Right renal cortex interstitium (tissue), 3 donors: ENCODE measurements at places on chromosomes 6 and 20. TPM values are rescaled to one million over a fixed set of nuclear protein-coding genes. Genes with fewer than 3 reads are reported as not detected.

DNA sequence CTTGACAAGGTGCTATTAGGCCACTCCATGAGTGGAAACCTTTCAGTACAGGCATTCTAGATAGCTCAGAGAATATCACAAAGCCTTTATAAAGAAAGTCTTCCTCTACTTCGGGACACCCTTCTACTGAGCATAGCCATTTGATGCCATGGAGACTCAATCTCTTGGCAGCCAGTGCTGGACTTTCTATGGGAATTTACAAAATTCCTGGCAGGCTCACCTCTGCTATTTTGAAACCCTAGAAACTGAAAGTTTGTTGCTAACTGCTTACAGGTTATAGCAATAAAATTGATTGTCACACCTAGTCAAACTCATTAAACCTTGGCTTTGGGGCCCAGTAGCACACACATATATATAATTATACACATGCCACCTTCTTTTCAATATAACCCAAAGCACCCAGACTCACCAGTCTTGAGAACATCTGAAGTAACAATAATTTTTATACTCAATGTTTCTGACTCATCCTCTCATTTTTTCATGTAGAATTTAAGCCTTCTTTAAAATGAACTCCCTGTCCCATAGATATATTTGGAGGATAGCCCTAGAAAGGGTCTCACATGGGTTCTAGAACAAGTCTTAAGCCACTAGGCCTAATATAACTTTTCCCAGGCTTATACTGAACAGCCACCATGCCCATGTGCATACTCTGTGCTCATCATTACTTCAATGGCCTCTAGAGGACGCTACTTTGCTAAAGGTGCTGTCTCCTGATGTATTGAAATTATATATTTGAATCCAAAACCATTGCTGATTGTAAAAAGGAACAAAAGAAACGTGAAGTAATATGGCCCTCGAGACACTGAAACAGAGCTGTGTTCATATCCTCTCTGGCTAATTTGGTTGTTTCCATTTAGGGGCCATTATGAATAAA lies 368.1 kb upstream of the MARCKS start:
- no peak for DNase-seq

DNA sequence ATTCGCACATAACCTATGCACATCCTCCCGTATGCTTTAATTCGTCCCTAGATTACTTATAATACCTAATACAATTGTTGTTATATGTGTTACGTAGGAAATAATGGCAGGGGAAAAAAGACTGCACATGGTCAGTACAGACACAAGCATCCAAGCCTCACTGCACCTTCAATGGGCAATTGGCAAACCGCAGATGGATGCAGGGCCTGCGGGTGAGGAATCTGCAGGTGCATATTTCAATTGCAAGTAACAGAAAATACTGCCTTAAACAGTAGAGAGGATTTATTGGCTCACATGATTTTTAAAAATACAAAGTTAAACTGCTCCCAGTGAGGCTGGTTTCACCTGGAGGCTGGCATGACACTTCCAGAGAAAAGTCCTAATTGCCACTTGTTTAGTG lies 142.1 kb upstream of the MLN start:
- DNase-seq, result no peak

DNA sequence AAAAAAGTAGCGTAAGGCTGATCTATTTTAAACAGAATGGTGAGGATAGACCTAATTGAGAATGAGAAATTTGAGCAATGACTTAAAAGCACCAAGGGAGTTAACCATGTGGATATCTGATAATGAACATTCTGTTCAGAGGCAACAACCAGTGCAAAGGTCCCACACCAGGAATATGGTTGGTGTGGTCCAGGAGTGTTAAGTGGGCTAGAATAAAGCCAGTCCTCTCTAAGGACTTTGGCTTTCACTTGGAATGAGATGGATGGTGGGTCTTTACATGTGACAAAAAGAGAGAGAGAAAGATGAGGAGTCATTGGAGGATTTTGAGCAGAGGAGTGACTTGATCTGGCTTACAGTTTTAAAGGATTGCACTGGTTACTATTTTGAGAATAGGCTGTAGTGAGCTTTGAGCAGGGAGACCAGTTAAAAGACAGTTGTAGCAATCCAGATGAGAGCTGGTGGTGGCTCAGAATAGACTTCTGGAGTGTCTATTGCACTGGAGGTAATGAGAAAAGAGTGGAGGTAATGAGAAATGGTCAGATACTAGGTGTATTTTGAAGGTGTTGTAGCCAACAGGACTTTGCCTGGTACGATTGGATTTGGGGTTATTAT lies 89.8 kb downstream of the SCAF8 start:
- DNase-seq, result no peak

GRCh38 chr20:59866338-59866737 lies 67.1 kb downstream of the SYCP2 start:
- DNase-seq, result no peak

DNA sequence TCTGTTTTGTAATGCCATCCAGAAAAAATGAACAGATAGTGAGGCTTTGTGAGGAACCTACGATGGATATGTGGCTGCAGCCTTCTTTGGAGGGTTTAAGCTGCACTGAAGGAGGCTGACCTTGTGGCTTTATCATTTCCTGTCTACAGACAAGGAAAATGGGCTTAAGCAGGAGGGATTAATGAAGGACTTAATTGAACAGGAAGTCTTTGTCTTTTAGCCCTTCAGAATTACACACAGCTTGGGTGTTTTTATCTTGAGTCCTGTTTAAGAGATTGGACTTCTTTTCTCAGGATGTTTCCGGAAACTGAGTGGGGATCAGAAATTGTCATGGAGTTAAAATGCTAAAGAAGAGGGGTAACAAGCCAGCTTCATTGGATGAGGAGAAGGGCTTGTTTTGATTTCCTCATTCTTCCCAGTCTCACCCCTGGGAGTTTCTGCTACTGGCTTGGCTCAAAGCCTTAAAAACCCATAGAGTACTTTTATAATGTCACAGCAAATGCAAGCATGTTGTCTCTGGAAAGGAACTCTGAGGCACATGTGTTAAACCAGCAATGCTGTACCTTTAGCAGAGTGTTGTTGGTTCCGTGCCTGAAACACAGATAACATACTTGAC lies 193.6 kb downstream of the JARID2 start:
- no peak for DNase-seq

DNA sequence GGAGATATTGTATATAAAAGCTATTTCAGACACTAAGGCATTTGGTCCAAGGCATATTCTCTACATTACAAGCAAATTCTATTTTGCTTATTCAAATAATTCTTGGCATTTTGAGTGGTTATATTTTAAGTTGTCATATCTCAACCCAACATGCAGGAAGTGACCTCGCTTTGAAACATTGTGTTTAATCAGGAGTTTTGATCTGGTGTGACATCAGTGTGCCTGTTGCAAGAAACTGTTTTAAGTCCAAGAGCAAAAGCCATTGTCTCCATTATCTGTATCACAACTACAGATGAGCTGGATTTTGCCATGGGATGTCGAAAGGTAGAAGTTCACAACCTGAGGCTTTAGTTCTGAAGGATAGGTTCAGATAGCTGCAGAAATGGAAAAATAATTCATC lies 509.9 kb upstream of the ID4 start:
- DNase-seq, result no peak

GRCh38 chr6:128240024-128240428 lies 280.4 kb downstream of the PTPRK start:
- no peak for DNase-seq

DNA sequence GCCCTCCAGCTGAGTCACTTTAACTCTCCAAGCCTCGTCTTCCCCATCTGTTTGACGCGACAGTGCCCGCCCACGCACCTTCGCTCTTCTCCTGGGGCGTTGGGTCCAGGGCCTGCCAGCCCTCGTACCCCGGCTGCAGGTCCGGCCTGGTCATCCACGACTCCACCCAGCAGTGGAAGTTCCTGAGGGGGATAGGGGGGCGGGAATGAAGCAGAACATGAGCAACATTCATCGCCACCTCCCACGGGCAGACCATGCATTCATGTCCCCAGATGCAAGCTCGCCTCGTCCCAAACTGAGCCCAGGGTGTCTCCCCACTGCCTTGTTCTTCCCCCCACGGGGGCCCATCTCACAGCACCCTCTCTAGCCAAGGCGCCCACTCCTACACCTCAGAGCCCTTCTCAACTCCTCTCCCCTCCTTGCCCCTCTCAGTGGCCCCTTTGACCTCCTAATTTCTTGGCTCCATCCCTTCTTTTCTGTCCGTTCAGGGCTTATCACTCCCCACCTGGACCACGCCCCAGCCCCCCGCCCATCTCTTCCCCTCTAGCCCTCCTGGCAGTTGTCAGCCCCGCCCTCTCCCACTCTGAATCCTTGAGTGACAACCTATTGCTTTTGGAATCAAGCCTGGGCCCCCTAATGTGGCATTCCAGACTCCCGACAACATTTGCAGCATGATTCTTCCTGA lies 23.7 kb downstream of the TGM2 start:
- DNase-seq, result no peak

DNA sequence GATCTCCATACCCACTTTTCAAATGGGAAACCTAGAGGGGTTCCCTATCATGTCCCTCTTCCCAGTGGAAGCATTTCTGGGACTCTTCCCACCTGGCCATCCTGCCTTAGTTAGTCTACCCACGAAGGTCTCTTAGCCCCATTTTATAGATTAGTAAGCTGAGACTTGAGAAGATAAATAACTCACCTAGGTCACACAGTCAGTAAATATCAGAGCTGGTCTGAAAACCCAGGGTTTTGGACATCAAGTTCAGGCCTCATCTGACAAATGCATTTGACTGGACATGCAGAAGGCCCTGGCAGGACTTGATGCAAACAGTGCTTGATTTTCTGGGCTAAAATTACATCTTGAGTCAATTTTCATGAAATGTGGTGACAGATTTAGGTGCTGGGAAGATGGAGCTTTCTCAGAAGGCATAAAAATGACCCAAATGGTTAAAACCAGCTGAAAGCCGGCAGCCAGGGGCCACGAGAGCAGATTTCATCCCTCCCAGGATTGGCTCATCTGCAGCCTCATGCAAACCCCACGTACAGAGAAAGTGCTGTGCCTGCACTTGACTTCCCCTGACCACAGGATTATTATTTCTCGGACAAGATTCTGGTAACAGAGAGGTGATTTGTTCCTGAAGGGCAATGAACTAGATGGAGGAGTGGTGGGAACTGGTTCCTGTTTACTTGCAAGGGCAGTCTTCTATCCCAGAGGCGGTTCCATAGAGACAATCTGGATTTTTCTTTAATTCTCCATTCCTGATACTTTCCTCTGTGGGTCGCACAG lies 23.1 kb downstream of the CPNE5 start:
- no peak for DNase-seq

DNA sequence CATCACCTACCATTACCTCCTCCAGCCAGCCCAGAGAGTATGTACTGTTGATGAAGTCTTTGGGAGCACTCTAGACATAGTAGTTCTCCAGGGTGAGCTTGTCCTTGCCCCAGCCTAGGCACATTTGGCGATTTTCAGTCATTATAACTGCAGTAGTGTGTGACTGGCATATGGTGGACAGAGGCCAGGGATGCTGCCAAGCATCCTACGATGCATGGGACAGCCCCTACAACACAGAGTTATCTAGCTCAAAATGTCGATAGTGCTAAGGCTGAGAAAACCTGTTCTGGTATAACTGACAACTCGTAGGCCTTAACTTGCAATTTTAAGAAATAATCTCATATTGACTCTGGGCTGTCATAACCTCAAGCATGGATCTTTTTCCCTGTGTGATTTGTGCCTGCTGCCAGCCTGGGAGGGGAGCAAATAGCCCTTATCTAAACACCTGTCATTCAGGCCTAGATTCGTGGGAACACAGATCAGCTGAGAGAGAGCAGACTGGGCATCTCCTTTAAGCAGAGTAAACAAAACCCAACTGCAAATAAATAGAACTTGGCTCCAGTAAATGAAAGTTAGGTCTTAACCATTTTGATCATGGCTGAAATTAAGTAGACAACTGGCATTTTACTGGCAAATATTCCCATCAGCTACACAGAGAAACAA lies 102.6 kb downstream of the SPTLC3 start:
- DNase-seq, result no peak

- DNase-seq, result no peak
Observed at GRCh38 chr20:14707865-14708596, 370.6 kb upstream of the FLRT3 start.

Gene LY86
- 2.2 TPM for polyA plus RNA-seq

Gene SGK2
- 32.8 TPM for polyA plus RNA-seq

Gene LMBRD1
- polyA plus RNA-seq, result 162 TPM

- no peak for DNase-seq
Observed at GRCh38 chr6:38720295-38720694, 5.2 kb downstream of the DNAH8 start.

DNA sequence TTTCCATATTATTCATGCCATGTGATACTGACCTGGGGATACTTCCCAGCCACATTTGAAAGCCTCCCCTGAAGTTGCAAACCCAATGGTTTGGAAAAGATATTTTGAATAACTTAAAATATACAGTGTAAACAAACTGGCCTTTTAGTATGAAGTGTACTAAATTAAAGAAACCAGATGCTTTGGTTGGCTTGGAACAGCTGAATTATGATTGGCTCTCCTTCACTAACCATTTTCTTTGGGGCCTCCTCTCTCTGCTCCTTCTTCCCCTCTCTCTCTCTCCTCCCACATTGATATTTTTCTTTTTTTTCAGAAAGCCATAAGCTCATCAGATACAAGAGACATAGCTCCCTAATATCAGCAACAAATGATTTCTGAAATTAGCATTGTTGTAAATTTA lies 166.6 kb downstream of the MTFR2 start:
- no peak for DNase-seq

- no peak for DNase-seq
Observed at GRCh38 chr6:42978487-42978838, 518 bp downstream of the PEX6 start.

DNA sequence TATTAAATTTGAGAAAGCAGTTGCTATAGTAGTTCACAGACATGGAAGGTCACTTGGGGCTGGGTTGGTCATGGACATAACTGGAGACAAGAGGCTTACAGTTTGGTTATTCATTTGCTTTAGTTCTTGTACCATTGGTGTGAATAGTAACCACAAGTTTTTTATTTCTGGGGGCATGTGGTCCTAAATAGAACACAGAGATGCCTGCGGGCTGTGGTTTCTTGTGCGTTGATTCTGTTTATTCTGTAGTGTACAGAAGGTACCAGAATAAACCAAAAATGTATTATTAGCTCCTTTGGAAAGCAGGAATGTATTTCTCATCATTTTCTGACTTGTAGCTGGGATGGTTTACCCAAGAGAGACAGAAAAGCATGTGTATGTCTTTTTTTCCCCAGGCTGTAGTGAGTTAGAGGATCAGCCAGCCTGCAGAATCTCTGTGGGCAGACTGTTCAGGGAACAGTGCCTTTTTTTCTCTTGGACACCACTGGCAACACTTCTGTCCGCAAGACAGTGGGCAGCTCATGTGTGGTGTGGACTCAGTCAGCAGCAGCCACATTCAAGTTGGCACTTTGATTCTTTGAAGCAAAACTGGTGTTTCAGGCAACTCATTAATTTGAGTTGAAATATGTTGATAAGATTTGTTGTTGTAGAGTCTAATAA lies 122.1 kb downstream of the LRRC1 start:
- no peak for DNase-seq

- DNase-seq, result no peak
Observed at GRCh38 chr6:121884620-121885019, 449.2 kb downstream of the GJA1 start.

DNA sequence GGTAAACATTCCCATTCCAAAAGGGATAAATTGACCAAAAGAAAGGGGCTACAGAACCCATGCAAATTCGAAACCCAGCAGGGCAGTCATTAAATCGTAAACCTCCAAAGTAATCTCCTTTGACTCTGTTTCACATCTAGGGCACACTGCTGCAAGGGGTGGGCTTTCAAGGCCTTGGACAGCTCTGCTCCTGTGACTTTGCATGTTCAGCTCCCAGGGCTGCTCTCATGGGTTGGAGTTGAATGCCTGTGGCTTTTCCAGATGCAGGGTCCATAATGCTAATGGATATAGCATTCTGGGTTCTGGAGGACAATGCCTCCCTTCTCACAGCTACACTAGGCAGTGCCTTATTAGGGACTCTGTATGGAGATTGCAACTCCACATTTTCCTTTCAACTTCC lies 211.9 kb upstream of the MANEA start:
- no peak for DNase-seq

Gene GPR63
- polyA plus RNA-seq, result 3.0 TPM
